ENCODE measurements at places on chromosomes 5 and 9. TPM values are rescaled to one million over a fixed set of nuclear protein-coding genes. Genes with fewer than 3 reads are reported as not detected.

The GDA gene
- 1.3 TPM for total RNA-seq

The POU4F3 gene
- 0.26 TPM for total RNA-seq

The SPATA31E1 gene
- total RNA-seq, result not detected

The SHISAL2B gene
- not detected for total RNA-seq

The DAB2 gene
- 10.6 TPM for total RNA-seq

The IL13 gene
- not detected for total RNA-seq

The ALDOB gene
- not detected for total RNA-seq

The TMC1 gene
- 0.05 TPM for total RNA-seq

The RAB3C gene
- total RNA-seq, result not detected

The FYB1 gene
- total RNA-seq, result 14.4 TPM

The BAAT gene
- 0.58 TPM for total RNA-seq

The PCDHGA12 gene
- total RNA-seq, result not detected

The RMRP gene
- 22.0 TPM for total RNA-seq

The PTGS1 gene
- 0.82 TPM for total RNA-seq

The GPR21 gene
- total RNA-seq, result not detected

The DAPK1 gene
- 12.9 TPM for total RNA-seq

The CDO1 gene
- total RNA-seq, result 0.09 TPM

The DOK3 gene
- 4.7 TPM for total RNA-seq

The F12 gene
- total RNA-seq, result 21.8 TPM

The APBA1 gene
- total RNA-seq, result 0.10 TPM

The IFNB1 gene
- not detected for total RNA-seq

The CTSV gene
- 15.2 TPM for total RNA-seq

The FGD3 gene
- 0.17 TPM for total RNA-seq

The TTC23L gene
- not detected for total RNA-seq

The ALDH1A1 gene
- 4,899 TPM for total RNA-seq

The MYO10 gene
- 78.7 TPM for total RNA-seq

The GRK6 gene
- 27.2 TPM for total RNA-seq

The SPTAN1 gene
- 137 TPM for total RNA-seq

The SLC34A1 gene
- total RNA-seq, result not detected

The PTCH1 gene
- 1.7 TPM for total RNA-seq

The SLC6A19 gene
- not detected for total RNA-seq
